ENCODE measurements at places on chromosomes 1 and 21.

GRCh38 chr1:229152311-229152710 is 118.6 kb upstream of the RAB4A start:
- DNase-seq: no peak

DNA sequence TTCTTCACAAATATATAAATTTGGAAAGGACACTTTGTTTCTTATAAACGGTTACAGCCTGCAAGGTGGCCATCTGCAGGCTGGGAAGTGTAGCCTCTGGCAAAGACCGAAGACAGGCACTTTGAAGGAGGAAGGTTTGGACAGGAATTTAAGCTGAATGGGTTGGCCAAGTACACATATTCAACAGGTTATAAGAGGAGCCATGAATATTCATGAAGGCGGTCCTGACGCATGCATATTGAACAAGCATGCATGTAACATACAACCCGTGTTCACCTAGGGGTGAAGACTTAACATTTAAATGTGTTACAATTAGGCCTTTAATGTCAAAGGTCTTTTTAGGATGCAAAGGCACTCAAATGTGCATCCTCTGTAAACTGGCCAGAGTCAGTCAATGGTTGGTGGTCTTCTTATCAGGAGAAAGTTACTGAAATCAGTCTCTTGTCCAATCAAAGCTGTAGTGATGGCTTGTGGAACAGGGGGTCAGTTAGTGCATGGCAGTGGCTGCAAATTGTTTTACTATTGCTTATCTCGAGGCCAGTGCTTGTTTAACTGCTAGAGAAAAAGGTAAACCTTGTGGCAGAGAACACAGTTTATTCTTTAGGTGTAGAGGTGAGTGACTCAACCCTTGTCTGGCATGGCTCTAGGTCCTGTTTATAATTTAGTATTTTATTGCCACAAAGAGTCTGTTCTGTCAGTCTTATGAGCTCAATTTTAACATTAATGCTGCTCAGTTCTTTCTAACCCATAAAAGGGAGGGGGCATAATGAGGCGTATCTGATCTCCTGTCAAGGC is 70.3 kb upstream of the F3 start:
- DNase-seq: no peak

DNA sequence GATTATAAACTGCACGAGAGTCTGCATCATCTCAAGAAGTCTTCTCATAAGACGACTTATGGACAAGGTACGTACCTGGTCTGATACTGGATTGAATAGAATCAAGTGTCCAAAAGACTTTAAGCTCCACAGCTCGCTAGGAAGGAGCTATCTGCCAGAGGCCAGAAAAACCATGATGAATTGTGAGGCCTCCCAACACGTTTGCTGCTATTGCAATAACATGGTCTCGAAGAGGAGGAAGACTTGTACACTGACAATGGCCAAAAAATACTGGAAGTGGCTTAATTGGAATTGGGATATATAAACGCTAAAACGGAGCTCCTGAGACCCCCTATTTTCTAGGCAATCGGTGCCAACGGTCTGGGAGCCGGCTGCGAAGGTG is 534 bp downstream of the DNAJC28 start:
- DNase-seq: no peak

DNA sequence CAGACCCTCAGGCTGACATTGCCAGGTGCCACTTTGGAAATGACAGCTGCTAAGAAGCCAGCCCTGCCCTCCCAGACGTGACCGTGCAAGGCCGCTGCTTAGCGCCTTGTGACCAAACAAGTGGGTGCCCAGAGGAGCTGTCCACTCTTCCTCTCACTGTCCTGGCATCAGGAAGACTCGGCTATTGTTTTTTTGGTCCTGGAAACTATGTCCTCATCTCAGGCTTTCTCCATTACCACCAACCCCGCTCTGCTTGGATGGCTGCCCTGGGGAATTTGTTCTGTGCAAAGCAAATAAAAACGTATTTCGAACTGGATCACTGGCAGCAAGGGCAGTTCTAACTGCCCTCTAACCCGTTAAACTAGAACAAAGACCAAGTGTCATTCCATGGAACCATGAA is 13.7 kb upstream of the TENT5C start:
- DNase-seq: no peak

- no peak for DNase-seq
Observed at GRCh38 chr1:218674280-218674773, 329.2 kb downstream of the TGFB2 start.

- DNase-seq: no peak
Observed at GRCh38 chr1:920010-920409, 3.7 kb upstream of the SAMD11 start.

GRCh38 chr1:23617084-23617521 is 57.8 kb upstream of the ID3 start:
- no peak for DNase-seq

GRCh38 chr1:205438213-205439158 is 16.6 kb upstream of the LEMD1 start:
- DNase-seq: peak; percentile 84

DNA sequence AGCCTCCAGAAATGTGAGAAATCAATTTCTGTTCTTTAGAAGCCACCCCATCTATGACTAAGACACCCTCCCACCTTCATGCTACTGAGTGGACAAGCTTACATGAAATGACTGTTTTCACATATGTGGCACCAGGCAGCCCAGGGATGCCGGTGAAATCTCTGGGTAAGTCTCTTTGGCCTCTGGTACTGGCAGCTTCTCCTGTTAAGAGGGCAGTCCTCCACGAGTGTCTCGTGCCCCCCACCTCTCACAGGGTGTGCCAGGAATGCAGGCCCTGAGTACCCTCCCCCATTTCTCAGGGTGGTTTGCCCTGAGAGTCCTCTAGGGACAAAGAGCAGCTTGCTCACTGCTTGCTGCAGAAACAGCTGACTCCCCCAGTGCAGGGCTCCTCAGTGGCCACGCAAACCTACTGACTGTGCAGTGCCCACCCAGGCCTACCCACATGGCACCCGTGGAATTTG is 3.2 kb upstream of the PRXL2B start:
- DNase-seq: no peak

DNA sequence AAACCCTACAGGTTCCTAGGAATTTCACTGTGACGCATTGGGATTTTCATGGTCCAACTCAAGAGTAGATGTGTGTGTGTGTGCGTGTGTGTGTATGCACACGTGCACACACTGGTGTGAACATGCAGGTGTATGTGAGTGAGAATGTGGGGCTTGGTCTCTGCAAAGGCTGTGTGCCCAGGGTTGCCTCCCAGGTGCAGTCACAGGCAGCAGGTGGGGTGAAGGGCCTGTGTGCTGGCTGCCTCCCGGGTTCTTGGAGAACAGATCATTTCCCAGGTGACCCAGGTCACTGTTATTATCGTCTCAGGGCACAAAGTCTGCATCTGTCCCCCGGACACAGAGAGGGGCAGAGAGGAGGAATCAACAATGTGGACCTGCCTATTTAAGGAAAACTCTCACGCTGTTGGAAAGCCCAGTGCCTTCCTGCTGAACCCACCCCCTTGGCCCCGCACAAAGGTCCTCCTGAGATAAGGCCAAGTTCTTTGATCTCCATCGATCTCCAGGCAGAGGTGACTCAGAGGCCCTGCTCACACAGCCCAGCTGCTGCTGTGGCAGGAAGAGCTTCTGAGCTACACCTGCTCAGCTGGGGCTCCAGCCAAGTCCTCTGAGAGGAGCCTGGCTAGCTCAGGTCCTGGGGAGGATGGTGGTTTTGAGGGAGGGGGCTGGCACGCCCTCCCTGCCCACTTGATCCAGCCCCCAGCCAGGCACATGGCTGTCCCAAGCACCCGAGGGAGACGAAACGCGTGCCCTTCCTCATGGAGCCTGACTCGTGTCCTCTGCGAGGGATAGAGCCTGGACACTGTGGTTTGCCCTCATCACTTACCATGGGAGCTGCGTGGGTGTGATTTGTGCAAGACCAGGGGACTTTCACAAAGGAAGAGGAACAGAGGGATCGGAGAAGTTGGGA is 134.0 kb upstream of the ARHGEF16 start:
- no peak for DNase-seq

DNA sequence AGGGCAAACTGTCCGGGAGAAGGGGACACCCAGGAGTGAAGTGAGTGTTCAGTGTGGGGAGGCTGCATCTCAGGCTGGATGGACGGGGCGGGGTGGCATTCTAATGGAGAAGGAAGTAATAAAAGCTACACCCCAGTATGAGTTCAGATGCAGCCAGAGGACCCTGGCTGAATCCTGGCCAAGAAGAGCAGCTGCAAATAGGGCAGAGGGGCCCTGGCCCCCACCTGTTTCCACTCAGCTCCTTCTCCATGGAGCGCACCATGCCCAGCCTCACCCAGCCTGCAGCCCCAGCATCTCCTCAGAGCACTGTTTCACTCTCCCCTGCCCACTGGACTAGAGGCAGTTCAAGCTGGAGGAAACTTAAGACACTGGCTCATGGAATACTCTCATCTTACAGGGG is 46.4 kb downstream of the KCND3 start:
- DNase-seq: peak; percentile 38

GRCh38 chr1:53811414-53811851 is 26.7 kb downstream of the NDC1 start:
- DNase-seq: no peak

- DNase-seq: no peak
Observed at GRCh38 chr1:87718241-87718950, 389.7 kb downstream of the LMO4 start.

- DNase-seq: no peak
Observed at GRCh38 chr21:27225151-27225550, 258.3 kb upstream of the ADAMTS5 start.

DNA sequence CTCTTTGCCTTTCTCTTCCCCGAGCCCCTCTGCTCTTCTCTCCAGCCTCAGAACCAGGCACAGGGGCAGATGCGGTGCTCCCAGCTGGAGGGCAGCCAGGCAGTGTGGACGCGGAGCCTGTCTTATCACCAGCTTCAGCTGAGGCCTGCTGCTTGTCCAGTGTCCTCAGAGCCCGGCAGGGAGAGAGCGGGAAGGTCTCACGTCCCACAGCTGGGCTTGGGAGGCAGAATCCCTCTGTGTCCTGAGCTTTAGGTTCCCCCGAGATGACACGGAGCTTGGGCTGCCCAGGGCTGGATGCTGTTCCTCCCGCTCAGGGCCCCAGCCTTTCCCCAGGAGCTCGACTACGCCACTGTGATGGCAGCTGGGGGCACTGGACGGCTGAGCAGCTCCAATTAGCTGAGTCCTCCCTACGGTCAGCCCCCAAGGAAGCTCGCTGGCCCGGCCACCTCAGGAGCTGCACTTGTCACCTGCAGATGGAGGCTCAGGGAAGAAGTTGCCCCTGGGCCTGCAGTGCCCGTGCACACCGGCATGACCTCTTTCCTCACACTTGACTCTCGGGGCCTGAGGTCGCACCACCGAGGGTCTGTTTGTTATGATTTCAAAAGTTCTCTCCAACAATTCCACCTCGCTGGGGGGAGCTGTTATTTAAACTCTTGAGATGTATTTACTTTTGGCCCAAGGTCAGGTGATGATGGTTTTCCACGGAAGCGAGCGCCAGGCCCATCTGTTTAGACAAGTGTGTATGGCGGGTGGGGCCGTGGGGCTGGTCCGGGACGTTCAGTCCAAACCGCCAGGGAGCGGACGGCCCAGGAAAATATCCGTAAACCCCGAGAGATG is 127.3 kb downstream of the SIK1 start:
- no peak for DNase-seq

- DNase-seq: no peak
Observed at GRCh38 chr1:228284148-228284495, 76.3 kb downstream of the OBSCN start.

- DNase-seq: no peak
Observed at GRCh38 chr1:61388566-61388965, 306.2 kb downstream of the NFIA start.

- no peak for DNase-seq
Observed at GRCh38 chr1:48596046-48596445, 124.0 kb upstream of the SPATA6 start.

- peak; percentile 76 for DNase-seq
Observed at GRCh38 chr1:218971156-218971555, 202.5 kb upstream of the LYPLAL1 start.

DNA sequence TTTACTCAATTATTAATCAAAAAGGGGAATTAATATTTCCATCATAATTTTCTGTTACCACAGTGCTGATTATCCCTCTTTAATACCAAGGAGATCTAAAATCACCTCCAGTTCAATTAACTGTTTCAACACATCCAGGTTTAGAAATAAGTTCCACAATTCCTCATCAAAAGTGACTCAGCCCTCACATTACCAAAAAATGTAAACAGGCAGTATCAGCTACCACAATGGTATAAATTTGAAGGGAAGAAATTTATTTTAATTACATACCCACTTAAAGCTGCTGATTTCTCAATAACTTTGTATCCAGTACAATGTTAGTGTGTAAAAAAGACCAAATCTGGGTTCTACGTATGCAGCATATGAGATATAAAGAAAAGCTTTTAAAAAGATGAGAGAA is 51.9 kb downstream of the EIF4G3 start:
- no peak for DNase-seq

GRCh38 chr21:28738882-28739281 is 253.8 kb downstream of the LTN1 start:
- no peak for DNase-seq

DNA sequence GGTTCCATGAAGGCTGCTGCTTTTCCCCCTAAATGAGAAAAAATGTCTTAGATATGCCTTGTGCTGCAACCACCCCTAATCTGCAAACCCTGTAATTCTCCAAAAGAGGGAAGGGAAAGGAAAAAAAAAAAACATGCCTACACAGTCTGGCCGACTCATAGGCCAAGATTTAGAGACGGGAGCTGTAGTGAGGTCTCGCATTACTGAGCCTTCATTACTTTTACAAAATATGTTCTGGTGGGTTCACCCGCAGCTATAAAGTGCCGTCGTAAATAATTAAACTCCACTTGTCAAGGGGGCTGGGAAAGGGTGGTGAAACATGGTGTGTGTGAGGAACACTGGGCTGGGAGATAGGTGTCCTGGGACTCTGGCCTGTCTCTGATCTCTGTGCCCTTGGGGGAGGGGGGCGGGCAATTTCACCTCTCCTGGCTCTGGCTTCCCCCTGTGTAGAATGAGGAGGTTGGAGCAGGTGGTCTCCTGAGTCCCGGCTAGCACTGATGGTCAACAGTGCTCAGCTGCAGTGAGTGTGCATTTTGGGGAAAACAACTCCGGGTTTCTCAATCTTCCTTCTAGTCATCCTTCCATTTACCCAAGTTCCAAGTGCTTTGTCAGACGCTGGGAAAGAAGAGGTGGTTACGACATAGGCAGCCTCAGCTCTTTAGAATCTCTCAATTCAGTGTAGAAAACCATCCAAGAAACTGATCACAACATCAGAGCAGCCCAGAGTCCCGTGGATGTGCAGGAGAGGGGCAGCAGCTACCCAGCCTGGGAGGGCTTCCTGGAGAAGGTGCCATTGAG is 82.3 kb downstream of the ACTL8 start:
- DNase-seq: no peak

DNA sequence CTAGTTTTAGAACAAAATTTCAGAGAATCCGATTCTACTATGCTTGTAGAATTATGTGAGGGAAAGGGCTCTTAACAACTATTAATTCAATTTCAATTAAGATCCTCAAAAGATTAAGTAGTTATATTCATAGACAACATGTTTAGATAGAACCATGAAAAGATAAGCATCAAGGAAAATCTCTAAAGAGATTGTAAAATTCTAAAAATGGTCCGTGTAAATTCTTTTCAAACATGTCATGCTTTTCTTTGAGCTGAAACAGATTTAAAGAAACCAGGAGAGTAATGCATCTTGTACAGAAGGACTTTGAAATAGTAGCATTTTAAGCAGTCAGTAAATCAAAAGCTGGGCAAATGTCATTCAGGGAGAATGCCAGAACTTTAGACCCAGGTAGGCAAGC is 1080.6 kb upstream of the B3GALT2 start:
- DNase-seq: no peak

- no peak for DNase-seq
Observed at GRCh38 chr21:16312321-16312720, 582.5 kb downstream of the USP25 start.

All from femur (tissue), 1 donor.